ENCODE measurements at places on chromosomes 5 and 9. TPM values are rescaled to one million over a fixed set of nuclear protein-coding genes. Genes with fewer than 3 reads are reported as not detected.

Gene CRAT
- 58.4 TPM for total RNA-seq

GRCh38 chr5:2006971-2007291 is 124.2 kb upstream of the IRX4 start:
- DNase-seq, result no peak

Gene TMEM252
- total RNA-seq, result 0.18 TPM

- no peak for DNase-seq
Measured at GRCh38 chr5:73719632-73720031, 93.6 kb downstream of the ARHGEF28 start.

DNA sequence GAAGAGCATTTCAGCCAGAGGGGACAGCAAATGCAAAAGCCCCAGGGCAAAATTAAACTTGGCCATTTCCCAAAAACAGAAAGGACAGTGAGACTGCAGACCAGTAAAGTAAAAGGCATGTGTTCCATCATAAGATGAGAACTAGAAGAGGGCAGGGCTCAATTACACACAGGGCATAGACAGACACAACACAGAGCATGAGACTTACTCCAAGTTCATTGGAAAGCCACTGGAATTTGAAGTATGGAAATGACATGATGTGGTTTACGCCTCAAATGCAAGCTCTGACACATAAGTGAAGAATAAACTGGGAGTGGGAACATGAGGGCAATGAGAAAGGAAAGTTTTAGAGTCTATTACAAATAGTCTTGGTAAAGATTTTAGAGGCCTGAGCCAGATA is 446.6 kb upstream of the GRIA1 start:
- DNase-seq, result no peak

Gene MAMDC2
- total RNA-seq, result 12.3 TPM
